ENCODE measurements at places on chromosomes 7 and 10.

DNA sequence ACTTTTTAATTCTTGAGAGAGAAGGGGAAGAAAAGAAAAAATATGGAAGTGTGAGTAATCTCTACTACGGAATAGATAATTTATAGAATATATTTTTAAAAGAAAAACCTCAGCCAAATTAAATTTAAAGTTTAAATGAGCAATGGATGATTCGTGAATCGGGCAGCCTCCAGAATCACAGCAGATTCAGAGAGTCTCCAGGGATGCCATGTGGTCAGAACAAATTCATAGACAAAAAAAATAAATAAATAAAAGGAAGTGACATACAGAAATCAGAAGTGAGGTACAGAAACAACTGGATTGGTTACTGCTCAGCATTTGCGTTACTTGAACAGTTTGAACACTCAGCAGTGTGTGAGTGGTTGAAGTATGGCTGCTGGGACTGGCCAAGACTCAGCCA, 53.0 kb downstream of the PHYHIPL start:
- no peak for DNase-seq

GRCh38 chr10:132738454-132739224, 47.3 kb downstream of the NKX6-2 start:
- no peak for DNase-seq

GRCh38 chr7:141461924-141462323, 89.3 kb upstream of the AGK start:
- DNase-seq: no peak

DNA sequence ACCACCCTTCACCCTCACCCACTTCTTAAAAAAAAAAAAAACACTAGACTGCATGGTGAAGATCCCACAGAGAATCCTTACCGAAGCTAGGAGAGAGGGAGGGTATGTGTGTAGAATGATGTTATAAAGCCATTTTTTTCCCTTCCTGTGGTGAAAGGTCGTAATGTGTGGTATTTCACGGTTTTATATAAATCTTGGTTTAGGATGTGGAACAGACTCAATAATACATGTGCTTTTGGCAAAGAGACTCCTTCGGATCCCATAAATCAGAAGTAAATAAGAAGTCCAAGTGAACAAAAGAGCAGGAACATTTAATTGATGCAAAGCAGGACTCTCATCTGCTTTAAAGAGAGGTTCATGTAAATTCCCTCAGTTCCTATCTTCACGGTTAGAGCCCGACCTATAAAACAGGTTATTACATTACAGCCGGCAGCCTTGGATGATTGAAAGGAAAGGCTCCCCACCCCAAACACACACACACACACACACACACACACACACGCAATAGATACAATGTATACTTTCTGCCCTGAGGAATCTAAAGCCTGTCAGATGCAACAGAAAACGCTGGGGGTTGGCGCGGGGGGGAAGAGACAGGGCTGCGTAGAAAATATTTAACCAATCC, 8.8 kb downstream of the DLX5 start:
- no peak for DNase-seq

DNA sequence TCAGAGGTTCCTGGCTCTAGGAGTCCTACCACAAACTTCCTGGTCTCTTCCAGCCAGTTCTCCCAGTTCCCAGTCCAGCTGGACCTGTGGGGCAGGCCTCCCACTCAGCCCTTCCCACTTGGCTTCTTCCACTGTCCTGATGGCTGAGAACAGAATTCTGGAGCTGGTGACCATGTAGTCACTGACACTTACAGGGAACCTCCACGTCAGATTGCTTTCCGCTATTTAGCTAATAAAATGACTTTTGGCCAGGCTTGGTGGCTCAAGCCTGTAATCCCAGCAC, 63.5 kb upstream of the ZRANB1 start:
- no peak for DNase-seq

- no peak for DNase-seq
Measured at GRCh38 chr10:7046615-7047014, 364.2 kb downstream of the SFMBT2 start.

- peak; percentile 17 for DNase-seq
Measured at GRCh38 chr7:54877683-54878082, 118.7 kb upstream of the SEC61G start.

- DNase-seq: no peak
Measured at GRCh38 chr7:81460250-81461045, 309.4 kb downstream of the HGF start.

DNA sequence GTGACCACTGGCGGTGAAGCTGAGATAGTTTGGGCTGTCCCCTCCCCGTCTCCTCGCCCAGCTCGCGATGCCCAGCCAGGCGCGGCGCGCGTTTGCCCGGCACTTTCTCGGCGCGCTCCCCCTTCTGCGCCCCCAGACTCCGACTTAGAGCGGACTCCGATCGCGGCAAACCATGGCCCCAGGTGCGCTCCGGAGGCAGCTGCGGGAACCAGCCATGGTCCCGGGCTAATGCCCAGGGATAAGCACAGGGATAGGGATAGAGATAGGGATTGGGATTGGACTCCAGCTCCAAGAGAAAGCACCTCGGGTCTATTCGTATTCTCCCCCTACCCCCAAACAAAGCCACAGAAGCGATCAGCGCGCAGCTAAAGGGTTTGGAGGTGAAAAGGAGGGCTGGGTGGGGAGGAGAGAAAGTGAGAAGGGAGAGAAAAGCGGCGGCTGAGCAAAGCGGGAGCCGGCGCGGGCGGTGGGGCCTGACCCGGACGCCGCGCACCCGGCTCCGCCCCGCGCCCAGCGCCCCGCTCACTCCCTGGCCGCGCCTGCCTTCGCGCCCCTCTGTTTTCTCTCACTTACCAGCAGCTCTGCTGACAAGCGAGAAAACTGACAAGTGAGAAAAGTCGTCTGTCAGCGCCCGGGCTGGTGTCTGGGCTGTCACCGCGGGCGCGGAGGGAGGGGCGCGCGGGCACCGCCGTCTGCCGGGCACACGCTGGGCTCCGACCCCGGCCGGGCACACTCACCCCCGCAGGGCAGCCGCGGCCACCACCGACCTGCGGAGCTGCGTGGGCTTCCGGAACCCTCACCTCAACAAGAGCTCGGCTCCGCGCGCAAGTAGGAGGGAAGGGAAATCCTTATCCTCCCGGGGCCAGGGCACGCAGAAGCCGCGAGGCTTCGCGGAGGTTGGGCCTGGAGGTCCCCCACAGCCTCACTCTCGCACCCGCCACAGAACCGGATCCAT, at the start of gene PDE1C:
Gene PDE1C (minus strand): TSS at position 2 of the 955 bp plus-strand sequence.
- DNase-seq: no peak

DNA sequence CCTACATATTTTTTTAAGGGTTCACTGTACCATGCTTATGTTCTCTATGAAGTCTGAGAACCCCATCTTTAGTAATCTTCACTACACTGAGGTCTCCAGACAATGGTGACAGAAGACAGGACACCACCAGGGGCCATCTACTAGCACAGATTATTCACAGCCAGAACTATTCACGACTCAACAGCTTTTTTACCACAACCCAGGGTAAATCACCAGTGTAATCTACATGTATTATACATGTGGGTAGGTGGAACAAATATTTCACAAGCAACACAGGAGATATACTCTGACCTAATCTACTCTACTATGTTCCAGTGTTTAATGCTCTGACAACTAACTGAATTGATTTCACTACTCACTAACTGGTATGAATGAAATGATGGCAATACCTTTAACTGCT, 136.1 kb downstream of the ELMO1 start:
- DNase-seq: no peak

DNA sequence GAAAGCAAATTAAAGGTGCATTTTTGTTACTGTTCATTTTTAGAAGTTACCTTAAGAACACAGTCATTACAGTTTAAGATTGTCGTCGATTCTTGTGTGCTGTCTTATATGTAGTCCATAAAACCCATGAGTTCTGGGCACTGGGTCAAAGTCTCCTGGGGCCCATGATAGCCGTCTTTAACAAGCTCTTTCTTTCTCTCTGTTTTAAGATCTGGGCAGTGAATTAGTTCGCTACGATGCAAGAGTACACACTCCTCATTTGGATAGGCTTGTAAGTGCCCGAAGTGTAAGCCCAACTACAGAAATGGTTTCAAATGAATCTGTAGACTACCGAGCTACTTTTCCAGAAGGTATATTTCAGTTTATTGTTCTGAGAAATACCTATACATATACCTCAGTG, 90.7 kb upstream of the CAPZA2 start:
- DNase-seq: no peak

DNA sequence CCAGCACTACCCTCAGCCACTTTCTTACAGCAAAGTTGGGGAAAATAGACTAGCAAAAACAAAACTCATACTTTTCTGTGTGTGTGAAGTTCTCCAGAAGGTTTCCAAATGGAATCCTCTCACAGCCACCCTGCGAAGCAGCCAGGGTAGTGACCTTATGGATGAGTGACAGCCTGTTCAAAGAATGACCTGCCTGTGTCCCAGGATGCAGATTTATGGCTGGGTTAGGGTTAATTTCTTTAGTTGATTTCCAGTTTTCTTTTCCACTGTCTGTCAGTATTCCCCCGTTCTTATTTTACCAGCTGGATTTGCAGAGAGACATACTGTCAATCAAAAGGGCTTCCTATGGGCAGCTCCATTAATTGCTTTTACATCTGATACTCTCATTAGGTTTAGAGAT, 2.4 kb upstream of the SEMA4G start:
- DNase-seq: no peak

GRCh38 chr10:74728225-74728624, 98.2 kb upstream of the KAT6B start:
- no peak for DNase-seq

- no peak for DNase-seq
Measured at GRCh38 chr10:12364559-12364958, 15.2 kb downstream of the CAMK1D start.

- no peak for DNase-seq
Measured at GRCh38 chr10:20912969-20913368, 15.9 kb upstream of the NEBL start.

DNA sequence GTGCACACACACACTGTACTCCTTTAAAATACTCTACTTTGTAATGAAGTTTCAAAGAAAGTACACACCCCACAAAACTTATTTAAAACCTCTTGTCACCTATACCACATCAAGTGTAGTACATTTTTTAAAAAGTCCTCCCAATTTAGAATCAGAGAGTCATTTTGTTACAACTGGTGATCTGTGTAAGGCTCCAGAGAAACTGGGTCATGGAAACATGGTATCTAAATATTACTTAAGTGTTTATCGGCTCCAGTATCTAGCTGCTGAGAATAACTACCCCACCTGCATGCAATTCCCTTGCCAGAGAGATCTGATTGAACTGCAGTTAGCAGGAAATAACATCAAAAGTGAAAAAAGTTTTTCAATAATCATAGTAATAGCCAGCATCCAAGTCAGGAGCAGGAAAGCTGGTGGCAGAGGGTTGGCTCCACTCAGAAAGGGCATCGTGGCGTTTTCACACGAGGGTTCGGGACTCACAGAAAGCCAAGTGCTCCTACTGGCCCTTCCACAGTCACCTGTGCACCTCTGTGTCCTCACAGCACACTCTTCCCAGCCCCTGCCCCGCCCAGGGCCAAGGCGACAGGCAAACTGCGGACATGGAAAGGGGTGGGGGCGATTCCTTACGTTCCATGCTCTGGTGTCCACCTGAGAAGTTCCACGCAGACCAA, 6.5 kb downstream of the RGS10 start:
- DNase-seq: no peak

GRCh38 chr10:86976362-86977056, 8.2 kb downstream of the ADIRF start:
- DNase-seq: no peak

DNA sequence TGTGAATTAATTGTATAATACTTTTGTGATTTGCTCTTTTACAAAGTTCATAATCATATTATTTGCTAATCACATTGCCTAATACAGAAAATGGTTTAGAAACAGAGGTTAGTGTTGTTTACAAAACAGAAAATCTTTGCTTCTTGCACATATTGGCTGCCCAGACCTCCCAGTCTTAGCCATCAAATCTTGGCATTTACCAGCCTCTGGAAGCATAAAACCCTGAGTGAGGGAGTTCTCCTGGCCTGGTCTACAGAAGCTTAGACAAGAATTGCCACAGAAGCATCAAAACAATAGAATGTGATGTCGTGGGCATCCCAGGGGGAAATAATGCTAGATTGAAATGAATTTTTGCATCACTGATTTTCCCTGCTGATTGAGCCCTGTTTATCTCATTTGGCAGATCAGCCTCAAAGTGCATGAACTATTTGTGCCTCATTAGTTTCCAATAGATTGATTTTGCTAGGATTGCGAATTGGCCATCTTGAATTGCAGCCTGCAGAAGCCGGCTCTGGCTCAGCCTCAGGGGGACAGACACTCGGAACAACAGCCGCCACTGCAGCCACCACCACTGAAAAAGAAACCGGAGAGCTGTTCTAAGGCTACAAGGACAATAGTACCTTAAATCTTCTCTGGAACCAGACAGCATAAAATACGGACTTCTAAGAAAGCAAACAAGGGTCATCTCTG, 11.1 kb upstream of the SORBS1 start:
- DNase-seq: no peak

All from COR-L47 (cell line).